ENCODE measurements at places on chromosomes 6 and 20. TPM values are rescaled to one million over a fixed set of nuclear protein-coding genes. Genes with fewer than 3 reads are reported as not detected.

DNA sequence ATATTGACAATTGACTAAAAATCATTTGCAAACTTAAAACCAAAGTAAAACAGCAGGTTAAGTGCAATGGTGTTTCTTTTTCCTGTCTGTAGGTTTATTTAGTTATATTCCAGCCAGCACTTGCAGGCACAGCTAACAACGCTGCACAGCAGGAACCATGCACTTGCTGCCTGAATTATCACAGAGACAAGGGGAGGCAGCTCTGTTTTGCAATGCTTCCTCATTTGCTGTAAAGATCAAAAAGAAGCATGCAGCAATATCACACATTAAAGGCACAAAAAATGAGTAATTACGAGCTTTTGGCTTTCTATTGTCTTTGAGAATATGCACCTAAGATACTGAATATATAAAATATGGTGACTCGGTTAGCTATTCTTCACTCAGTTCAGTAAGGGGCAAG, 241.9 kb downstream of the EPHA7 start:
- DNase-seq = no peak

- no peak for DNase-seq
Measured at GRCh38 chr6:55675941-55676340, 96.9 kb upstream of the HMGCLL1 start.

GRCh38 chr6:132316970-132317369, 84.3 kb downstream of the MOXD1 start:
- no peak for DNase-seq

DNA sequence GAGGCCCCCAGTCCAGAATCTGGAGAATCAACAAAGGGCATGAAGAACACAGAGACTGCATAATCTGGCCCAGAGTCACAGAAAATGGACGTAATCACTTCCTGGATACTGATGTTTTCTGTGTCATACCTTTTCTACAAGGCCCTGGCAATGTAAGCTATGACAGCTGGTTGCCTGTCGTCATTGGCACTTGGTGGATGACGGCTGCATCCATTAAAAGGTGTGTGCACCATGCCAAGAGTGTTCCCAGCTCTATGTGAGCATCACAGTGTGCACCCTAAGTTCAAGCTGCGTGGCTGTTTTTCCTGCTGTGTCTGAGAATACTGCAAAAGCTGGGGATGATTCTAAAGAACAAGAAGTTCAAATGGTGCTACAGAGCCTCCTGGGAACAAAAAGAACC, 275.2 kb upstream of the CNR1 start:
- no peak for DNase-seq

The COL9A3 gene
- 78.7 TPM for total RNA-seq

The KIF25 gene
- not detected for total RNA-seq

The ULBP1 gene
- total RNA-seq = 9.3 TPM

The ZBTB12 gene
- 16.2 TPM for total RNA-seq

The TNXB gene
- 6.0 TPM for total RNA-seq

Data from glutamatergic neuron (in vitro differentiated cells).